Right lobe of liver (tissue), 6 donors: ENCODE measurements at places on chromosomes 16 and 17.

GRCh38 chr16:46765050-46765449 is 16.9 kb upstream of the MYLK3 start:
- DNase-seq = no peak

- DNase-seq = no peak
These were observed 24.8 kb downstream of the TMEM114 start for GRCh38 chr16:8565498-8565897.

GRCh38 chr16:57966204-57966771 is 4.6 kb downstream of the CNGB1 start:
- no peak for DNase-seq

DNA sequence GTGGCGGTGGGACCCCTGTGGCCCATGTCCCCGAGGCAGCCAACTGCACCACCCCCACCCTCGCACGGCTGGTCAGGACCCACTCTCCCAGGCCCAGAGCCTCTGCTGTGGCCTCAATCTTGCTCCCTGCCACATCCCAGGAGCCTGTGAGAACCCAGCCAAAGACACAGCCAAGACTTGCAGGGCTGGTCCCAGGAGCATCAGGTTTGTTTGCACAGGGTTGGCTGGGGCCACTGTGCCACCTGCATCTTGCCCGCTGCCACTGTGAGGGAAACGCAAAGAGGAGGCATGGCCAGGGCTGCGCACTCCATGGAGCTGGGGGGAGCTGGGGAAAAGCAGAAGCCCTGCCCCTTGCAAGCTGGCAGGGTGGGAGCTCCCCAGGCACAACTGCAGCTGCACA is 92.5 kb downstream of the SSH2 start:
- DNase-seq = no peak

DNA sequence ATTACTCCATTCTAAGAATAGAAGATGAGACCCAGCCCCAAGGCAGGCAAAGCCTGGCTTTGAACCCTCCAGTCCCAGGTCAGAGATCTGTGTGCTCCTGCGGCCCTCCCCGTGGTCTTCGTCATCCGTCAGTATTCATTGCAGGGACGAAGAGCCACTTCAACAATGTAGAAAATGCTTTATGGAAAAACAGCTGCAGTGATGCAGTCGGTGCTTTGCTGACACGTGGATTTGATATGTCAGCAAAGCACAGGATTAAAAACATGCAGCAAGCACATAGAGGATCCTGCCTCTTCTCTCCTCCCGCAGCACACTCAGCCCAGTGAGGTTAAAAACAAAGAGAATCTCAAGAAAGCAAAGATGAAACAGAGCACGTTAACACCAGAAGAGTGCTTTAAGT is 117.1 kb upstream of the AXIN2 start:
- DNase-seq = no peak
